CD4-positive, alpha-beta memory T cell (primary cell): ENCODE measurements at places on chromosomes 11 and 22. TPM values are rescaled to one million over a fixed set of nuclear protein-coding genes. Genes with fewer than 3 reads are reported as not detected.

The ETS1 gene
- total RNA-seq, result 761 TPM

DNA sequence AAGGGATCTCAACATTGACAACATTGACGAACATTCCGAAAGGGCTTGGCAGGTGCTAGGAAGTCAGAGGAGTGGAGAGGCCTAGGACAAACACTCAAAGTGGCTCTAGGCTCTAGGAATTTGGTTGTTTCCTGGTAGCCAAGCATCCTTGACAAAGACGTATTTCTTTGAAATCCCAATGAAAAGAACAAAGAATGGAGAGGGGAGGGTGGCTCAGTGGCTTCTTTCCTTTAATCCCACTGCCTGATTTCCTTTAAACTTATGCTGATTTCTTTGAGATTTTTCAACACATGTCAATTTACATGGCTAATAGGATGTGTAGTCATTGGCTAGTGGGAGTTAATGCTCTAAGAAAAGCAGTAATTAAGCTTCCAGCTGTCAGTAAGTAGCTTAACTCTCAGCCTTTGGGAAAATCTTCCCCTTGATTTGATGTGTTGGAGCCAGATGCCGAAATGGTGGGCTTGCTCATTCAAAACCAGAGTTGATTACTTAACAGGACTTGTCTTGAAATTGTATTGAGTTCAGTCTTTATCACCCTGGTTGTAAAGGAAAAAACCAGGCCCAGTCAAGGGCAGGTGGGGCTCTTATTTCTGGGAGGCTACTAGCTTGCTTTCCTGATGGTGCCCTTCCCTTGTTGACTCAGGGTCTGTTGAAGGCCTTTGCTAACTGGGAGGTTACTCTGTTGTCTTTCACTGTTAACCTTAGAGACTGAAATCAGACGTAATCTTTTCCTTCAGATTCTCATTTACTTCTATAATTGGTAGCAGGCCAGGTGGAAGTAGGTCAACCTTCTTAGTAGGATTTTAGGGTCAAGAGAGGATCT, 44.6 kb upstream of the SORL1-AS1 start:
- no peak for DNase-seq

DNA sequence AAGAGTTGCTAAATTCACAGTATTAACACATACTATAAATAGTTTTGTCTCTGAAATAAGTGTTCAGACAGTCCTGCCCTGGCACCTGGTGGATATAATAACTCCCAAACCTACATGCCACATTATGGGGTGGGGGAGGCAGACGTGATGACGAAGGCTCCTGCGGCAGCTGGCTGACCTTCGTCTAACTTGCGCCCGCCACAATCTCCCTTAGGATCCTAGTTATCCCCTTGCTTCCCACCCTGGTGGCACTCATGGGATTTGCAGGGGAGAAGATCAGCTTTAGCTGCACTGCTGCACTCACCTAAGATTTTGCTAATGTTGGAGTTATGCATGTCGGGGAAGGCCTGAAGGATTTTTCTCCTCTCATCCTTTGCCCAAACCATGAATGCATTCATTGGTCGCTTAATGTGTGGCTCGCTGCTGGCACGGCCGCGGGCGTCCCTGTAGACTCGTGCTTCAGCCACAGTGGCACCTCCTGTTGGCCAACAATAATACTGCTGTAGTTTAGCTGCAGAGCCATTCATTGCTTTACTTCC, 367.6 kb downstream of the SOX6 start:
- no peak for DNase-seq

The MAML2 gene
- total RNA-seq, result 37.5 TPM

DNA sequence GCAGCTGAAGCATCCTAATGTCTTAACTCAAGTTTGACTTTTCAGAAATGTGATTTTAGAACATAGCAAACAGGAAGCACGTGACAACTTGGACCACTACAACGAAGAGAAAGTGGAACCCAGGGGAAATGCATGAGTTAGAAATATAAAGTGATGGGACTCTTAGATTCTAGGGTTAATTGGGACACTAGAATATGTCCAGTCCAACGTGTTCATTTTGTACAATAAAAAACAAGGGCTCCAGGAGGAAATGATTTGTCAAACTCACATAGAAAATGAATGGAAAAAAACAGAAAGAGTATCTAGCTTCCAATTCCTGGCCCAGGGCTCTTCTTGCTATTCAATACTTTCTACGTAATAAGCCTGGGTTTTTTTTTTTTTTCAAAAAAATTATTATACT, 30.7 kb downstream of the TIMP3 start:
- no peak for DNase-seq

DNA sequence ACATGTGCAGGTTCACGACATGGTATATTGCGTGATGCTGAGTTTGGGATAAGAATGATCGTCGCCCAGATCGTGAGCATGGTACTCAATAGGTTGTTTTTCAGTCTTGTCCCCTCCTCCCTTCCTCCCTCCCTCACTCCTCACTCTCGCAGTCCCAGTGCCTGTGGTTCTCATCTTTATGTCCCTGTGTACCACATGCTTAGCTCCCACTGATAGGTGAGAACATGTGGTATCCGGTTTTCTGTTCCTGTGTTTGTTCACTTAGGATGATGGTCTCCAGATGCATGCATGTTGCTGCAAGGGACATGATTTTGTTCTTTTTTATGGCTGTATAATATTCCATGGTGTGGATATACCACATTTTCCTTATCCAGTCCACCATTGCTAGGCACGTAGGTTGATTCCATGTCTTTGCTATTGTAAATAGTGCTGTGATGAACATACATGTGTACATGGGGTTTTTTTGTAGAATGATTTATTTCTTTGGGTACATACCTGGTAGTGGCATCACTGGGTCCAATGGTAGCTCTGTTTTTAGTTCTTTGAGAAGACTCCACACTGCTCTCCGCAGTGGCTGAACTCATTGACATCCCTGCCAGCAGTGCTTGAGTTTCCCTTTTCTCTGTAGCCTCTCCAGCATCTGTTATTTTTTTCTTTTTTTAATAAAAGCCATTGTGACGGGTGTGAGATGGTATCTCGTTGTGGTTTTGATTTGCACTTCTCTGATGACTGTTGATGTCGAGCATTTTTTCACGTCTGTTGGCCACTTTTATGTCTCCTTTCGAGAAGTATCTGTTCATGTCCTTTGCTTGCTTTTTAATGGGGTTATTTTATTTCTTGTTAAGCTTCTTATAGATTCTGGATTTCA, 16.4 kb downstream of the ZBED4 start:
- DNase-seq, result peak; percentile 80

The KRTAP5-10 gene
- total RNA-seq, result not detected

The RAG2 gene
- total RNA-seq, result not detected

GRCh38 chr11:117523680-117524079, 196.0 kb downstream of the CEP164 start:
- DNase-seq, result no peak

The HTATIP2 gene
- total RNA-seq, result 49.9 TPM

DNA sequence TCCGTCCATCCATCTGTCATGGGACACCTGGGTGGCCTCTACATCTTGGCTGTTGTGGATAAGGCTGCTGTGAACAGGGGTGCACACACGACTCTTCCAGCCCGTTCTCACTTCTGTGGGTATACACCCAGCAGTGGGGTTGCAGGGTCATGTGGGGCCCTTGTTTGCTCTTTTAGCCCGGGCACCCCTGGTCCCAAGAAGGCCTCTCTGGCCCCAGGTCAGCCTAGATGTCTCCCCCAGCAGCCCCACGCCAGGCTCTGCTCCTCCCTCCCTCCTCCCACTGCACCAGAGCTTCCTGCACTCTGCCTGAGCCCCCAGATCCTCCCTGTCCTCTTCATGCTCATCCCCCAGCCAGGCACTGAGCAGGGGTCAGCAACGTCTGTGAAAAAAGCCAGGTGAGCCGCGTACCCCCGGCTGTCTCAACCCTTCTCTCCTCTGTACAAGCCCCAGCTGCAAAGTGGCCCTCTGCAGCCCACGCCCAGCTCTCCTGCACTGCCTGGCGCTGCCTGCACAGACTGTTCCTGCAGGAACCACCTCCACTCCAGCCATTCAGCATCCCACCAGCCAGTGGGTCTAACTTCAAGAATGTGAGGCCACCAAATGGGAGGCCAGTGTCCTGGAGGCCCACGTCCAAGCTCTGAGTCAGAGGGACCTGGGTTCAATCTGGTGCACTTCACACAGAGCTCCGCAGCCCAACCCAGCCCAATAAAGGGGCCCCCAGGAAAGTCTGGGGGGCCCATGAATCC, 1508.9 kb downstream of the BRD1 start:
- DNase-seq, result no peak

DNA sequence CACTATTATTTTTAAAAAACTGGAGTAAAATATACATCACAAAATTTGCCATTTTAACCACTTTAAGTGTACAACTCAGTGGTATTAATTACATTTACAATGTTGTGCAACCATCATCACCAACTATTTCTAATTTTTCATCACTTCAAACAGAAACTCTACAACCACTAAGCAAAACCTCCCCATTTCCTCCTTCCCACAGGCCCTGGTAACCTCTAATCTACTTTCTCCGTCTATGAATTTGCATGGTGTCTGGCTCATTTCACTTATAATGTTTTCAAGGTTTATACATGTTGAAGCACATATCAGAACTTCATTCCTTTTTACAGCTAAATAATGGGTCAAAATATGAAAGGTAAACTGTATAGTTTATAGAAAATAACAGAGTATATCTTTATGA, 24.4 kb downstream of the DDI1 start:
- DNase-seq, result no peak

DNA sequence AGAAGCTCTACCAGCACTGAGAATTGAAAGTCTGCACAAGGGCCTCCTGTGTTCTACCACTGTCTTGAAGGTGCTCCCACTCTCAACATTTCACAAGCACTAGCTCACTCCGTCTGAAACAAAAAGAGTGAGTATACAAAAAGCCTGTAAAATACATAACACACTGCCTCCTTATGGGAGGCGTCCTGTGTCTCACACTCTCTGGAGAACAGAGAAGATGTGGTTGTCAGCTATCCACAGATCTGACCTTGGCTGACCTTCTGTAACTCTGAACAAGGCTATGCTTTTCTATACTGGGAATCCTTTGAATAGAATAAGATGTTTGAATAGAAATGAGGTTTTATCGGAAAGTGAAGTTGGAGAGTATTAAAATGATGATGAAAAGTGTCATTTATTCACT, 171.3 kb upstream of the TMEM45B start:
- no peak for DNase-seq

- DNase-seq, result no peak
These were observed 46.1 kb upstream of the RASSF10 start for GRCh38 chr11:12963051-12963450.

GRCh38 chr22:23904573-23905254, 10.5 kb downstream of the MIF start:
- no peak for DNase-seq

DNA sequence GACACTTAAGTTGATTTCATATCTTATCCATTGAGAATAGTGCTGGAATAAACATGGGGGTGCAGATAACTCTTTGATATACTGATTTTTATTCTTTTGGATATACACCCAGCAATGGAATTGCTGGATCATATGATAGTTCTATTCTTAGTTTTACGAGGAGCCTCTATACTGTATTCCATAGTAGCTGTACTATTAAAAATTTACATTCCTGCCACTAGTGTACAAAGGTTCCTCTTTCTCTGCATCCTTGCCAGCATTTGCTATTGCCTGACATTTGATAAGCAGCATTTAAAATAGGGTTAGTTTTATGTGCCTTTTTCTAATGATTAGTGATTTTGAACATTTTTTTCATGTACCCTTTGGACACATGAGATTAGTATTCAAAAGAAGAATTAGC, 554.2 kb downstream of the JRKL start:
- no peak for DNase-seq

The BIK gene
- total RNA-seq, result 2.5 TPM

- no peak for DNase-seq
These were observed 980.5 kb upstream of the CNTN5 start for GRCh38 chr11:98040061-98040808.

GRCh38 chr22:48135592-48135991, 1373.1 kb downstream of the TBC1D22A start:
- no peak for DNase-seq

The ANKRD42 gene
- total RNA-seq, result 12.4 TPM

DNA sequence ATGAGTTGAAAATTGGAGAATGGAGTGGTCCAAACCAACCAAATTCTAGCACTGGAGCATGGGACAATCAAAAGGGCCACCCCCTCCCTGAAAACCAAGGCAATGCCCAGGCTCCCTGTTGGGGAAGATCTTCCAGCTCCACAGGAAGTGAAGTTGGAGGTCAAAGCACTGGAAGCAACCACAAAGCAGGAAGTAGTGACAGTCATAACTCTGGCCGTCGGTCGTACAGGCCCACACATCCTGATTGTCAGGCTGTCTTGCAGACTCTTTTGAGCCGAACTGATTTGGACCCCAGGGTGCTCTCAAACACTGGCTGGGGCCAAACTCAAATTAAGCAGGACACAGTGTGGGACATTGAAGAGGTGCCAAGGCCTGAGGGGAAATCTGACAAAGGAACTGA, 80.5 kb upstream of the ADSL start:
- DNase-seq, result no peak

- no peak for DNase-seq
These were observed 11.3 kb upstream of the TSGA10IP start for GRCh38 chr11:65934014-65934413.

GRCh38 chr22:31238057-31238456, 26.0 kb downstream of the LIMK2 start:
- DNase-seq, result no peak

The E2F8 gene
- total RNA-seq, result not detected

DNA sequence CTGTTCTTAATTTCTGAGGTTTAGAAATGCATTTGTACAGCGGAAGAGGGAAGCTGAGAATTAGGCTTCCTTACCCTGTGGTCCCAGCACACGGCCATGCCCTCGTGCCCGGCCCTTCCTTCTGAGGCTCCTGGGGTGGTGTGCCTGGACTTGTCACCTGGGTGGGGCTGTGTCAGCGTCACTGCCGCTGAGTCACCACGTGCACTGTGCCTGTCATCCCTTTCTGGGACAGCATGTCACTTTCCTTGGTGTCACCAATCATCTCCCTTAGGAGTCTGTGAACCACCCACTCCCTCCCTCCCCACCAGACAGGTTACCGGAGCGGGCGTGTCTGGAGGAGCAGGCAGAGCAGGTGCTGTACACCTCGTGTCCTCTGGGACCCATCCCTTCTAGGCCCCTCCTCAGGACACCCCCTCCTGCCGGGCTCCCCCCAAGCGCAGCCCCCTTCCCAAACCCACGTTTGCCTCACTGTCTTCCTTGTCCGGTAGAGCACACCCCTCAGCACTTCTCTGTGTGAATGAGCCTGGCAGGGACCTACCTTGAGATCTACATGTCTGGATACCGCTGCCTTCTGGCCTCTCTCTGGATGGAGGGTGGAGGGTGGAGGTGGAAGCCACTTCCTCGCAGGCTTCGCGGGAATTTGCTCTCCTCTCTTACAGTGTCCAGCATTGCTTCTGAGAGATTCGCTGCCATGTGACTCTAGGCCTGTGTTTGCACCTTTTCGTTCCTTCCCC, 367.6 kb downstream of the TBC1D22A start:
- DNase-seq, result no peak

The RAG1 gene
- 0.73 TPM for total RNA-seq

- no peak for DNase-seq
These were observed 1.8 kb downstream of the PITPNM1 start for GRCh38 chr11:67503119-67504004.

- no peak for DNase-seq
These were observed 414.0 kb downstream of the MN1 start for GRCh38 chr22:27387561-27387960.
